ENCODE measurements at places on chromosomes 1 and 21.

- no peak for DNase-seq
Measured at GRCh38 chr1:212691561-212692071, 8.0 kb downstream of the BATF3 start.

DNA sequence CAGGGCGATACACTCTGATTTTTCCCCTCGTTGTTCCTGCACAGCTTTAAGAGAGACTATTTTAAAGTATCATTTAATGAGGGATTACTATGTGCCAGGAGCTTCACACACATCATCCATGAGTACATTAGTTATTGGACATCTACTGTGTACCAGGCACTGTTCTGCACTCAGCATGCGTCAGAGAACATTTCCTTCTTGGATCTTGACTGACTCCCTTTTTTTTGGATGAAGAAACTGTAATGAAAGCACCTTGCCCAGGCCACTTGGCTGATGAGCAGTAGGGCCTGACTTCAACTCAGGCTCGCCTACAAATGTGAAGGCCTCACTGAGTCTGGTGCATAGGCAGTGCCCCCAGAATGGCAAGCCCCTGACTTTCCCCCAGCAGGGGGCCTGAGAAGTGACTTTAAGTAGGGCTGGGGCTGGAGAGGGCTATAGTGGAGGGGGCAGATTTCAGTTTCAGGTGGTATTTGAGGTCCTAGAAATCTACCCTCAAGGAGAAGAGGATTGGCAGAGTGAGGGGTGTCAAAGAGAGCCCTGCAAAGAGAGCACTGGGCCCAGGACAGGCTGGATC lies 50.0 kb downstream of the PTPRU start:
- no peak for DNase-seq

DNA sequence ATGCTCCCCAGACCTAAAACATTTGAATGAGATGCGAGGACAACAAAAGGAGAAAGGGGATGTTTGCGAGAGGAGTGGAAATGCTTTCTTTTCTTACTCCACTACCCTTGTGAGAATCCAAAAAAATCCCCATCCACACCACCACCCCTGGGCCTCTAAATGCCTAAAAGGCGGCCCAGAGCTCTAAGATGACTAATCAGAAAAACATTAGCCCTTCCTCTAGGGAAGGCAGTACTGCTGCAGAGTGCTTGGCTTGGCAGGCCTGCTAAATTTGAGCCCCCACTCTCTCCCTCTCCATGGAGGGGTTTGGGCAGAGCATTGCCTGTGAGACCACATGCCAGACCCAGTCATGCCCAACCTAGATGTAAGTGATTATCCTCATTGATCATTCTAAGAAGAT lies 347.9 kb downstream of the USH2A start:
- DNase-seq = no peak

DNA sequence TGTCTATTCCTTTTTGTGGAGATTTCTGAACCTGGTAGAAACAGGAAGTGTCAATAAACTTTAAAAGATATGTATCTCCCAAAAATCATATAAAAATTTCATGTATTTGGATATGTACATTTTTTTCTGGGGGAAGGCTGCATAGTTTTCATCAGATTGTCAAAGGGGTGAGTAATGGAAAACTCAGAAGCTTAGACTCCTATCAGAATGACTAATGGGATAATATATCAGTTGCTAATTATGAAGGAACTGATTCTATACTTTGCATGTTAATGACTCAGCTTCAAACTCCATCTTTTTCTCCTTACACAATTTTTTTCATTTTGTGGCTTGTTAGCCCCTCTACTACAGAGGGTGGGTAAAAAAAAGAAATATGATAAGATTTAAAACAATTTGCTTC lies 55.9 kb downstream of the GON4L start:
- DNase-seq = no peak

GRCh38 chr1:14138687-14139086 lies 438.7 kb downstream of the PRDM2 start:
- DNase-seq = no peak
